Chondrocyte (in vitro differentiated cells): ENCODE measurements at places on chromosomes 3 and 15. TPM values are rescaled to one million over a fixed set of nuclear protein-coding genes. Genes with fewer than 3 reads are reported as not detected.
A peak's percentile ranks its signal among the peaks of the same experiment; 100 is the strongest.

GRCh38 chr15:37252530-37252929 lies 152.2 kb upstream of the MEIS2 start:
- peaks cover 18% of the 10 kb centered on the region for H3K27me3 ChIP-seq
- H3K36me3 ChIP-seq: no peaks in the 10 kb centered on the region
- H3K27ac ChIP-seq: no peak overlapping the region
- no peak overlapping the region for H3K4me3 ChIP-seq
- peaks cover 3% of the 10 kb centered on the region for H3K4me1 ChIP-seq

DNA sequence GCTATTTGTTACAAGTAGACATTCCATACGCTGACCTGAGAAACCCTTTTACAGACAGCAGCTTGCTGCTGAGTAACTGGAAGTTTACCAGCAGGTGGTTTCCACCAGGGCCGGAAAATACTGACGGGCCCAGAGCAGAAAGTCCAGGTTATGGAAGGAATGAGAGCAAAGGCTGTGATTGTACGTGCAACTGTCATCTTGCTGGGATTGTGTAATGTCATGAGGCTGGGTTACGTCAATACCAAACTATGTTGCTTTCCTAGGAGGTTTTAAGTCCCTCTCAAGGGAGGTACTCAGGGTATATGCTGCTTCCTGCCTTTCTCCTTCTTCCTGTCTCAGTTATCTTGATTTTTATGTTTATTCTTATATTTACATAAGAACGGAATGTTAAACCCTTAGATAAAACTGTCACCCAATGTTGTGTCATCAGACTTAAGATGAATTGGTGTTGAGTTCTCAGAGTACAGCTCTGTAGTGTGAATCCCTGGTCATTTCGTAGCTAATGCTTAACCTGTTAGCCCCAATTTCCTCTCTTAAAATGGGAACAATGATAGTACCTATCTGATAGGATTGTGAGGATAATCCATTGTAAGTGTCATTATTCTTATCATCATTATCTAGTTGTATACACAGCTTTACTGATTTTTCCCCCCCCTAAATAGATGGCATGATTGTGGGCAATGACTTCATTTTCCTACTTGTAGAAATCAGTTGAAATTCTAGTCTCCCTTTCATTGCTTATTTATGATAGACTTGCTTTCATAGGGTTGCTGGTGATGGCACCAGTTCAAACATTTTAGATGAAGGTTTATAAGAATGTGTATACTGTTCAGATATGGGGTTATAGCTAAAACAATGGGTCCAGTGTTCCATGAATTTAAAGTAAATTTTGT lies 101.4 kb downstream of the FNDC3B start:
- peaks cover 20% of the 10 kb centered on the region for H3K36me3 ChIP-seq
- H3K4me3 ChIP-seq: no peak overlapping the region
- DNase-seq: no peak
- peaks cover 88% of the 10 kb centered on the region for H3K4me1 ChIP-seq
- no peaks in the 10 kb centered on the region for H3K27me3 ChIP-seq

- no peaks in the 10 kb centered on the region for H3K27me3 ChIP-seq
- H3K27ac ChIP-seq: no peak overlapping the region
- H3K36me3 ChIP-seq: peaks cover 19% of the 10 kb centered on the region
- DNase-seq: no peak
- no peak overlapping the region for H3K4me3 ChIP-seq
These were observed 56.5 kb upstream of the MYO5C start for GRCh38 chr15:52352086-52352485.

The FEZF2 gene
- total RNA-seq: not detected in 3 replicates

DNA sequence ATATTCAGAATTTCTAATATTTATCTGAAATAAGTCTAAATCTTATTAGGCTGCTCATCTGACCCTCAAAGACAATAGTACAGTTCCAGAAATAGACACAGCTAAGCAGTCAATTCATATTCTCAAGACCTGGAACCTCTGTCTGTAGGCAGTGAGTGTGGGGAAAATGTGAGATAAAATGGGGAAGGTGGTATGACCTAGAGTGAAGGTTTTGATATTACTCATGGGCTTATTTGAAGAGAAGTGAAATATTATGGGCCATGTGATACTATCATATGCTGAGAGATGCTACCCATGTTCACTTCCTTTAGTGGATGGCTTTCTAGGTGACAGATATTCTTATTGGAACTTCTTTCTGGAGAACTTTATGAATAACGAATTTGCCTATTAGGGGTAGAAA lies 33.5 kb downstream of the TGFBR2 start:
- no peaks in the 10 kb centered on the region for H3K36me3 ChIP-seq
- peaks cover 29% of the 10 kb centered on the region for H3K4me1 ChIP-seq
- H3K4me3 ChIP-seq: no peak overlapping the region
- H3K27me3 ChIP-seq: no peaks in the 10 kb centered on the region

The GOLGA8R gene
- total RNA-seq: 3.4 to 8.5 TPM (median 4.4 TPM) in 3 replicates

- DNase-seq: no peak
- H3K36me3 ChIP-seq: peaks cover 27% of the 10 kb centered on the region
- no peaks in the 10 kb centered on the region for H3K27me3 ChIP-seq
- peak overlapping the region; percentile 18 for H3K27ac ChIP-seq
- peaks cover 77% of the 10 kb centered on the region for H3K4me1 ChIP-seq
These were observed 47.3 kb downstream of the VGLL4 start for GRCh38 chr3:11596387-11596786.

DNA sequence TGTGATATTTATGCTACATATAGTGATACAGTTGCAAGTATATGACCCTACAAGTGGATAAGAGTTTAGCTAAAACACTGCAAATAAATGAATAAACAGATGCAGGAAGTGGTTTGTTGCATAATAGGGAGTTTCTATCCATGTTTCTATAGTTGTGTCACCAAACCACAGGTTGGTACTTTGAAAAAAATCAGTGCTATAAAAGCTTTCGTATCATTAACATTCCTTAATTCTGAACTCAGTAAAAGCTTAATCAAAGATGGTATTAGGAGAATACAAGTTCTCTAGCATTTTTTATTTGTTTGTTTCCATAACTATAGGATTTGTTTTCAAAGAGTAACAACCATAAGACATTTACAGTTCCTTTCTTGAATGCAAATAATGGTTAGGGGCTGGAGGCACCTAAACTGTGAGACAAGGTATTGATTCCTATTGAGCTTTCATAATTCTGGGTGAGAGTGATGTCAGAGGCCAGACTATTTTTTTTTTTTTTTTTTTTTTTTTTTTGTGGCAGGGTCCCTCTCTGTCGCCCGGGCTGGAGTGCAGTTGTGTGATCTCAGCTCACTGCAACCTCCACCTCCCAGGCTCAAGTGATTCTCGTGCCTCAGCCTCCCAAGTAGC lies 29.6 kb downstream of the CPOX start:
- DNase-seq: no peak
- H3K4me3 ChIP-seq: no peak overlapping the region
- no peak overlapping the region for H3K27ac ChIP-seq
- no peaks in the 10 kb centered on the region for H3K4me1 ChIP-seq
- peaks cover 27% of the 10 kb centered on the region for H3K27me3 ChIP-seq
- H3K36me3 ChIP-seq: no peaks in the 10 kb centered on the region

DNA sequence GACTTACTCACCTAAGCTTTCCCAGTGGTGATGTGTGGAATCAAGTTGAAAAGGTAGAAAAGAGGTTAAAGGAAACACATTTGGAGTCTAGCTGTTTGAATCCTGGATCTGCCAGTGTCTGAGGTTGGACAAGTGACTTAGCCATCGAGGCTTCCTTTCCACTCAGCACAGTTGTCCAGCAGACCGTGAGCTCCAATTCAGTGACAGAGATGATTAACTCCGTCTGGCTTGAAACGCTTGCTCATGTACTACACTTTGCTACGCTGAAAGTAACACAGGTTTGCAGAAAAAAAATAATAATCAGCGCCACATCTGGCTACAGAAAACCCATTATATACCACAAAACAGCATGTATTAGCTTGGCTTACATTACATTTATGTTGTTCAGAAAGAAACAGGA lies 364.9 kb upstream of the MCTP2 start:
- H3K4me1 ChIP-seq: no peaks in the 10 kb centered on the region
- no peak overlapping the region for H3K27ac ChIP-seq
- H3K36me3 ChIP-seq: no peaks in the 10 kb centered on the region
- no peak for DNase-seq
- no peak overlapping the region for H3K4me3 ChIP-seq

The CAPN3 gene
- 2.8 to 3.3 TPM (median 3.2 TPM) in 3 replicates for total RNA-seq

The PP2D1 gene
- not detected in 3 replicates for total RNA-seq

- no peaks in the 10 kb centered on the region for H3K27me3 ChIP-seq
- peak overlapping the region; percentile 91 for H3K27ac ChIP-seq
- H3K36me3 ChIP-seq: no peaks in the 10 kb centered on the region
These were observed 873 bp downstream of the CAPN7 start for GRCh38 chr3:15206662-15207576.

DNA sequence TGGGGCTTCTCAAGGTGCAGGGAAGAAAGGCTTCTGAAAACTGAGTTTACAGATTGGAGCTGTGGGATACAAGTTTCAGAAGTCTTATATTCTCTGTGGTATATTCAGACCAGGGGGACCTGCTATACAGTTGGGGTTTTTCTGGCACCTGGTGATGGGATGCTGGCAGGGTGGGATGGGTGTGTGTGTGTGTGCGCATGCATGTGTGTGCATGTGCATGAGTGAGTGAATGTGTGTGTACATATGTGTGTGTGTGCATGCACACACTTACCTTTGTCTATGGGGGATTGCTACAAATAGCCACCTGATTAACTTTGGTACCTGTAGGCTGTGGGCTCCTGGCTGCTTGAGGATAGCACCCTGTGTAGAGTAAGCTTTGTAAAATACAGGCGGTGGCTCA lies 131.4 kb downstream of the PDCD6IP start:
- no peaks in the 10 kb centered on the region for H3K36me3 ChIP-seq
- no peak overlapping the region for H3K27ac ChIP-seq
- DNase-seq: no peak
- H3K4me3 ChIP-seq: no peak overlapping the region

DNA sequence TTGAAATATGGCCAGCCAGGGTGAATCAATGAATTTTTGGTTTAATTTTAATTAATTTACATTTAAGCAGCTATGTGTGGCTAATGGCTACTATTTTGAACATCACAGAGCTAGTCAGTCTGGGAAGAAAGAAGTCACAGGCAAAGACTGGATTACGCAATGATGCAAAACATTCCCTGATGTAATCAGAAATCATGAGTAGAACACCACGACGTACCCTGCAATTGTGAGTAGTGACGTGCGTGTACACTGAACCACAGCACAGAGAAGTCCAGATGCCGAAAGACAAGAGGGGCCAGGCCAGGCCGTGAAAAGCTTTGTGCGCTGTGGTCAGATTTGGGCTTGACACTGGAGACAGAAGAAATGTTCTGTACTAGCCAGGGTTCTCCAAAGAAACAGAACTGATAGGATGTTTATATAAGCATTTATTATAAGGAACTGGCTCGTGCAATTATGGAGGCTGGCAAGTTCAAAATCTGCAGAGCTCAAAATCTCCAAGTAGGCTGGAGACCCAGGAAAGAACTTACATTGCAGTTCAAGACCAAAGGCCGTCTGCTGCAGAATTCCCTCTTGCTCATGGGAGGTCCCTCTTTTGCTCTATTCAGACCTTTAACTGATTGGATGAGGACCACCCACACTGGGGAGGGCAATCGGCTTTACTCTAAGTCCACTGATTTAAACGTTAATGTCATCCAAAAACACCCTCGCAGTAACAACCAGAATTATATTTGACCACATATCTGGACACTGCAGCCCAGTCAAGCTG lies 44.6 kb downstream of the SH3BP5 start:
- no peaks in the 10 kb centered on the region for H3K27me3 ChIP-seq
- H3K4me3 ChIP-seq: no peak overlapping the region
- peaks cover 11% of the 10 kb centered on the region for H3K4me1 ChIP-seq
- no peak for DNase-seq
- H3K36me3 ChIP-seq: no peaks in the 10 kb centered on the region

The AMOTL2 gene
- total RNA-seq: 145 to 259 TPM (median 256 TPM) in 3 replicates

The AGTR1 gene
- 2.1 to 2.2 TPM (median 2.1 TPM) in 3 replicates for total RNA-seq

The ZNF774 gene
- 3.2 to 4.8 TPM (median 3.3 TPM) in 3 replicates for total RNA-seq

DNA sequence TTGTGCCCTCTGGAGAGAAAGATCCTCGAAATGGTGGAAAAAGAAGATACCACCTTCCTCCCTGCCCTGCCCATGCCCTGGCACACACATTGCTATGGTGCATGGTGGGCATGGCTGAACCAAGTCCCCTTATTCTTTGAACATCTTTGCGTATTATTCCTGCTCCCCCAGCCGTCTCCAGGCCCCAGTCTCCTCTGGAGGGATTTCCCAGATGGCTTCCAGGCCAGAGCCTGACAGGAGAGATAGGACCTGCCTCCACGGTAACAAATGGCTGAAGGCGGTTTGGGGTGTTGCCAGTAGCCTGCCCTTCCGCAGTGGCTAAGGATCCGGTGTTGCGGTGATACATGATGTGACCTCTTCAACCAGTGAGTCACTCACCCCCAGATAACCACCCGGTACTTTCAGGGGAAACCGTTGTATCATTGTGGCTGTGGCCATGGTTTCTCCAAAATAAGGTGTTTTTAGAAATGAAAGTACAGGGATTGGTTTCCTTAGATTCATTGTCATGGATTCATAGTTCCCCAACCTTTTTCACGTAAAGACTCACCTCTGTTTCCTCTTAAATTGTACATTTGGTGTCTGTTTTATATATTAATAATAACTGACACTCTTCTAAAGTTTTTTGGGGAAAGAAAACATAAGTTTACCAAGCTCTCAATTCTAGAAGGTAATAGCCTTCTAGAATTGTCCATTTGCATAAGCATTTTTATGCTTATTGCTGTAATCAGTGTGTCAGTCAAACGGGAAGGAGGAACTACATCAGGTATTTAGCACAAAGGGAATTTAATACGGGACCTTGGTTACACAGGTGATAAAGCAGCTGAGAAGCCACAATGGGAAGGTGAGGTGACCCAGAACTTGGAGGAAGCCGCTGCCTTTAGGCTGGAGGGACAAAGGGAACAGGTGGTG lies 25.9 kb downstream of the SMAD3 start:
- DNase-seq: no peak
- no peaks in the 10 kb centered on the region for H3K27me3 ChIP-seq
- H3K36me3 ChIP-seq: no peaks in the 10 kb centered on the region
- peak overlapping the region; percentile 12 for H3K27ac ChIP-seq
- H3K4me1 ChIP-seq: peaks cover 45% of the 10 kb centered on the region

The LTF gene
- total RNA-seq: not detected in 3 replicates

DNA sequence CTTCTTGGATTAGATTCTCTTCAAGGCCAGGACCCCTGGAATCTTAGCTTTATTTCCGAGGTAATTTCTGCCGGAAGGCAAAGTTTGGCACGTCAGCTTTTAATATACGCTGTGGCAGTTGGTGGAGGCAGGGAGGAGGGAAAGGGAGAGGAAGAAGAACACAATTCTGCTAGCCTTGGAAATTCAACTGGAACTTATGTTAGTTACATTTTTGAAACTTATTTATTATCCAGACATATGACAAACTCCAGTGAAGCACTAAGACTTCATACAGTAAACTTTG lies 100.1 kb upstream of the TSC22D2 start:
- peak overlapping the region; percentile 8 for H3K27ac ChIP-seq
- H3K4me1 ChIP-seq: peaks cover 18% of the 10 kb centered on the region
- DNase-seq: no peak
- H3K27me3 ChIP-seq: no peaks in the 10 kb centered on the region

GRCh38 chr3:128343287-128344051 lies 123.2 kb downstream of the DNAJB8 start:
- DNase-seq: peak; percentile 51
- H3K27ac ChIP-seq: no peak overlapping the region
- peaks cover 1% of the 10 kb centered on the region for H3K36me3 ChIP-seq
- peaks cover 19% of the 10 kb centered on the region for H3K4me1 ChIP-seq
- no peak overlapping the region for H3K4me3 ChIP-seq
